H54 (cell line): ENCODE measurements at places on chromosomes 16 and 17.

DNA sequence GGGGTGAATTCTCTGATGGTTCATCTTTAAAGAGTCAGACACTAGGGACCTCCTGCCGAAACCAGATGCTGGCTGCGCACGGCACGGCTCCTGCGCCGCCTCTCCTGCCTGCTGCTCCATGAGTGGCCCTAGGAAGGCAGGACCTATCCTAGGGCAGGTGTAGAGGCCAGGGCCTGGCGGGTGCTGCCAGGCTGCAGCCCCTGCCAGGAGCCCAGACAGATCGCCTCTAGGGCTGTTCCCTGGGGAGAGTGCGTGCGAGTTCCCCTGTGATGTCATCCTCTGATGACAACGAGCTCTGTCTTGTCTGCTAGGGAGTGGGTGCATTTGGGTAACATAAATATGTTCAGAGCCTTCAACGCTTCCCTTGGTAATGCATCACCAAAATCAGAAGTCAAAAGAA is 23.9 kb downstream of the SLC38A10 start:
- no peak for DNase-seq

GRCh38 chr17:65360961-65361552 is 200.4 kb downstream of the AXIN2 start:
- DNase-seq, result no peak

- DNase-seq, result no peak
Measured at GRCh38 chr16:23871924-23872323, 36.1 kb downstream of the PRKCB start.

DNA sequence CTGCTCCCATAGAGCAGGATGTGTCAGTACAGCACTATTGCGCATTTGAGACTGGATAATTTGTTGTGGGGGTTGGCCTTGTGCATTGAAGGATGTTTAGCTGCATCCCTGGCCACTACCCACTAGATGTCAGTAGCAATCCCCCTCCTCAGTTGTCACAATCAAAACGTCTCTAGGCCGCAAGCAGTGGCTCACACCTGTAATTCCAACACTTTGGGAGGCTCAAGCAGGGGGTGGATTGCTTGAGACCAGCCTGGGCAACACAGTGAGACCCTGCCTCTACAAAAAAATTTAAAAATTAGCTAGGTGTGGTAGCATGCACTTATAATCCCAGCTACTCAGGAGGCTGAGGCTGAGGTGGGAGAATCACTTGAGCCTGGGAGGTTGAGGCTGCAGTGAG is 48.4 kb downstream of the CENPV start:
- no peak for DNase-seq

GRCh38 chr17:628089-628941 is 86.3 kb downstream of the VPS53 start:
- DNase-seq, result no peak

GRCh38 chr16:88754109-88754911 is 30.7 kb downstream of the PIEZO1 start:
- no peak for DNase-seq

GRCh38 chr17:29248845-29249244 is 2.2 kb downstream of the CRYBA1 start:
- no peak for DNase-seq

DNA sequence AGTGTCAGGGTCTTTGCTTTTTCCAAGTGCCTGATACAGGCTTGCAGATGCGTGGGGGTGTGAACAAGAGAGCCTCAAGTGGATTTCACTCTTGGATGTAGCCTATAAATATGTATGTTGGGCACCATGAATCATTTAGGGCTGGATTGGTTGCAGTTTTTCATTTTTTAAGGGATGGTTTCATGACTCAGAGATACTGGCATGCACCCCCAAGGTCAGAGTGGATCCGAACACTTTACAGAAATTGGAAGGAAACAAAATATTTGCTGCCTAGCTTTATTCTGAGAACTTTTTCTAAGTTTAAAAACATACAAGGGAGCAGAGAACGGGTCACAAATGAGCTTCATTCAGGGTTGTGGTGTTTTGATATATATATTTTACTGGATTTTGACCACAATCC is 436.8 kb upstream of the ERCC4 start:
- DNase-seq, result no peak

DNA sequence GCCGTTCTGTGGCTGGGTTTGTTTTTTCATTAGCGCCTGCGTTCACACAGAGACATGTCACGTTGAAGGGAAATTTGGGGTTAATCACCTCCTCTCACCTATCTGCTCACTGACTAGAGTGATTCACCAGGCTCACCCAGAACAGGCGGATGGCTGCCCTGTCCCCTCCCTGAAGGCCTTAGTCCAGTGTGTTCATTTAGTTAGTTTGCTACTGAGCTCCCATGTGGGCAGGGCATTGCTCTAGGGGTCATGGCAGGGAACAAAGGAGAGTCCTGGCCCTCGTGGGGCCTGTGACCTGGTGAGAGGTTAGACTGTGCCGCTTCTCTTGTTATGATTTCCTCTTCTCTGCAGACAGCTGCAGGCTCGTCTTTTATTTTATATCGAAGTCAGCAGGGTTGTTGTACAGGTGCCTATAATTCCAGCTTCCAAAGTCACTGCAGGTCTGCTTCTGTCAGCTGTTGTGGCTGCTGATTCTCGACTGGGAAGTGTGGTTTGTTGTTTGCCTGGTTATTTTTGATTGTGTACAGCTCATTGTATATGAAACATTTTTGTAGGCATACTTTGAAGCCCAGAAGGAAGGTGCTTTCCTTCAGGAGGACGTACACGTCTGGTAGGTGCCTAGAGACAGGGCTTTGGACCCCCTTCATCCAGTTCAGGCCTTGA is 73.4 kb upstream of the GSE1 start:
- no peak for DNase-seq

DNA sequence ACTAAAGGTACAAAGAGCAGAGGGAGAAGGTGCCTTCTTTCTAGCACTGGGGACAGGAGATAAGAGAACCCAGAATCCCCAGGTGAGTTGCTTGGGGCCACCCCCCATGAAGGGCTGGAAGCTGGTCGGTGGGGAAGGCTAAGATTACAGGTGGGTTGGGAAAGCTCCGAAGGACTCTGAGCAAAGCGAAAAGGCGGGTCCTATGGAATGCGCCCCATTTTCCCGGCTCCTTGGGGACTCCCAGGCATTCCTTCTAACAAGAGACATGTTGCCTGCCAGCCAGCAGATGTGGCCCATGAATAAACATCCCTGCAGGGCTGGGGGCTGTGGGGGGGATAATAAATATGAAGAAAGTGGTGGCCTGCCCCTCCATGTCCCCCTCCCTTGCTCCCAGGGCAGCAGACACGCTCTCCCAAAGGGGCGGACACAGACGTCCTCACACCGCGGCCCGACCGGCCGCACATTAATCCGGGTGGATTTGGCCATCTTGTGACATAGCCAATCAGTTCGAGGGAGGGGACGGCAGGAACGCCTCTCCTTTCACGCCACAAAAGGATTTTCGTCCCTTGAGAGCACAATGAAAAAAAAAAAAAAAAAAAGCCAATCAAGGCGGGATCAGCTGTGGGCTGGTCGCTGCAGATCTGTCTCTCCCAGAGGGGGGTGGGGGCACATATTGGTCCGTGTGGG is 98.5 kb downstream of the SOX9 start:
- no peak for DNase-seq

- DNase-seq, result no peak
Measured at GRCh38 chr16:55703003-55704001, 47.5 kb downstream of the SLC6A2 start.

- DNase-seq, result no peak
Measured at GRCh38 chr17:26775219-26775822, 518.6 kb upstream of the WSB1 start.

DNA sequence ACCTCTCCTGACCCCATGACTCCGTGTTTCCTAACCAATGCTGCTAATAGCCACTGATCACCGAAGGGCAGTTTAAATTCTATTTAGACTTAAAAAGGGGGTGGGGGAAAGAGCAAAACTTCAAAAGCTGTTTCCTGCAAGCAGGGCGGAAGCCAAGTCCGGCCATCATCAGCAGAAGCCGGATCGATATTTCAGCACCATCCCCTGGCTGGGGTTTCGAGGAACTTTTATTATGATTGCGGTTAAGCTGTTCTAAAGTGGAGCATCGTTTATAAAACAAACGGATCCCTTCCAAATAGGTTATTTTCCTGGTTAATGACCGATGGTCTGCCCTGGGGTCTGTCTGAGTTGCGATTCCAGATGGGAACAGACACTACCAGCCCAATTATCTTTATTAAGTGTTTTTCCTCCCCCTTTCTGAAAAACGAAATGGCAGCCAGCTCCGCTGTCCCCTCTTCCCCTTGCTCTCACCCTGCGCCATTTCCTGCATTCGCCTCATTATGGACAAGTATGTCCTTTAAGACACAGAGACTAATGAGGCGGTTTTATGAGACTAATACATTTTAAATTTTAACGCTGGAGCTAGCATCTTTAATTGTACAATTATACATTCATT is 76.1 kb upstream of the IRX3 start:
- DNase-seq, result no peak

GRCh38 chr17:51091635-51092034 is 29.0 kb downstream of the SPAG9 start:
- no peak for DNase-seq

- no peak for DNase-seq
Measured at GRCh38 chr17:27453471-27453870, 2.8 kb upstream of the KSR1 start.

GRCh38 chr16:66503030-66503429 is 46.9 kb downstream of the TK2 start:
- no peak for DNase-seq

DNA sequence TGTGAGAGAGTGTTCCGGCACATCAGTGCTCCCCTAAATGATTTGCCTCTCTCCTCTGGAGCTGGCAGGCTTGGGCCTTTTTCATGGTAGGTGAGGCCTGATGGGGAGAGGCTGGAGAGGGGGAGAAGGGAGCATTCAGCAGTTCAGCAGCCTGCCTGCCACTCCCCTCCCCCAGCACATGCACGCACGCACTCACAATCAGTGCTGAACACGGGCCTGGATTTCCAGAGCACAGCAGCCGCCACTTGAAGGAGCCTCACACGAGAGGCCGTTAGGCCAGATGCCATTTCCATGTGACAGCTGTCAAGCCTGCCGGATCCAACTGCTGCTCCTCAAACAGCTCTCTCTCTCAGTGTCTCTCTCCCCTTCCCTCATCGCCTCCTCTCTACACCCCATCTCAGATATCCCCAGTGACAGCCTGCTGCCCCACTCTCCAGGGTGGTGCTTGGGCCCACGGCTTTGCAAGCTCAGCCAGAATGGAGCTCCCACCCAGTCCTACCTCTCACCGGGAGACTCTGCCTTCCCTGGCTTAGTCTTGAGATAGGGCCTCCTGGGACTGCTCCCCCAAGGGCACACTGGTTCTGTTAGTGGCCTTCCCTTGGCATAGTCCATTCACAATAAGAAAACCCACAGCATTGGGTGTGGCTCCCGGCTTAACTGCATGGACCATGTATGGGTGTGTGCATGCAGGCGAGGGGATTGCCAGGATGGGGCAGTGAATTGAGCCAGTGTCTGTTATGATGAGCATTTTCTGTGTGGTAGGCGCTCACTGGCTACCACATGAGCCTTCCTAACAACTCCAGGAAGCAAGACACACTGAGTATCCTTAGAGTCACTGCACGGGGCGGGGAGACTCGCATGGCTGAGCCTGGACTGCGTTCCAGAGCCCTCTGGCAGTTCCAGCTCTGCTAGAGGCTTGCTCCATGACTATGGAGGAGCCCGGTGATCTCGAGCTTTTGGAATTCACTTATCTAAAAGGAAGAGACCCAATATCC is 226.2 kb downstream of the CCDC182 start:
- peak; percentile 47 for DNase-seq

DNA sequence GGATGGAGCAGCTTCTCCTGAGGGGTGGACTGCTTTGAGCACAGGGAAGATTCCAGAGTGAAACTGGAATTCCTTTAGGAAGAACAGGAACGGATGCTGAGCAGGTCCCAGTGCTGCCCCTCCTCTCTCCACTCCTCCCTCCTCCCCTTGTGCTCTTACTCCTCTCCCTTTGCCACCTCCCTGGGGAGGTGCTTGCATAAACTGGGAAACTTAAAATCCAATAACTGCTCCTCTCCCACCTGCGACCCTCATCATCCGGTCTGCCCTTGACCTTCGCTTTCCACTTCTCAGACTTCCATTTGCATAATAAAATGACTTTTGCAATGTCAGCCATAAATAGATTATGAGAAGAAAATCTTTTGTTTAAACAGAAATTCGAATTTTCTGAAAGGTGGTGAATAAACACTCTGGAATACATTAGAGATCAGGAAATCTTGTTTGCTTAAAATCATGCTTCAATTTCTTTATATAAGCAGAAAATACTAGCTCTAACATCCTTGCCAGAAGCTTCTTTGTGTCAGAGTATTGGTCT is 23.7 kb downstream of the HSBP1 start:
- no peak for DNase-seq

DNA sequence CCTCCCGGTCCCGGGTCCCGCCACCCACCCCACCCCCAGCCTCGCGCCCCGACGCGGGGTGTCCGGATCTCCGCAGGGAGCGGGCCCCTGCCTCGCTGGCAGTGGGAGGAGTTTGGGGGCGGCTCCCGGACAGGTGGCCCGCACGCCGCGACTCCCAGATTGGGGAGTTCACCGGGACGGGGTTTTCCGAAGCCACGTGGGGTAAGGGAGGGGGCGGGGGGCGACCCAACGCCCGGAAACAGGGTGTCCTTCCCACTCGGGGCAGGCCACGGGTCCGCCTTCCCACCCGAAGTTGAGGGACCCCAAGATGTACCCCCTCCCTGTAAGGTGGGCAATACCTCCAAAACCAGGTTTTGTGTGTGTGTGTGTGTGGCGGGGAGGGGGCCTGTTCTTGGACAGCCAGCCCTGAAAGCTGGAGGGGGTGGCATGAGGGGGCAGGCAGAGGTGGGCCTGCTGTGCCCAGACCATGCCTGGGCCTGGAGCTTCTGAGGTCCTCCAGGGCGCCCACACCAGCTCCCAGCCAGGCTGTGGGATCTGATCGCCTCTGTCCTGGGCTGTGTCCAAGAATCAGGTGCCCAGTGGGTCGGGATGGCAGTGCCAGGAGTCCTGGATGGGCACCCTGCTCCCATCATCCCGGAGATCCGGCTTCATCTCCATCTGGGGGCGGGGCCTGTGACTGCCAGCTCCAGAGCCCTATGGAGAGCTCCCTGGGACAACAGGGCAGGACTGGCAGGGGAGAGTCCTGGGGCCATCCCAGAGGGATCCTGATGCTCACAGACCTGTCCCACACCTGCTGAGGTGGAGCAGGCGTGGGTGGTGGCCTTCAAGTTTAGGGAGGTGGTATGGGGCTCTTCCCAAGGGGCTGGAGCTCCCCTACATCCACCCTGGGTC is 767 bp downstream of the SYNGR2 start:
- DNase-seq, result peak; percentile 91

DNA sequence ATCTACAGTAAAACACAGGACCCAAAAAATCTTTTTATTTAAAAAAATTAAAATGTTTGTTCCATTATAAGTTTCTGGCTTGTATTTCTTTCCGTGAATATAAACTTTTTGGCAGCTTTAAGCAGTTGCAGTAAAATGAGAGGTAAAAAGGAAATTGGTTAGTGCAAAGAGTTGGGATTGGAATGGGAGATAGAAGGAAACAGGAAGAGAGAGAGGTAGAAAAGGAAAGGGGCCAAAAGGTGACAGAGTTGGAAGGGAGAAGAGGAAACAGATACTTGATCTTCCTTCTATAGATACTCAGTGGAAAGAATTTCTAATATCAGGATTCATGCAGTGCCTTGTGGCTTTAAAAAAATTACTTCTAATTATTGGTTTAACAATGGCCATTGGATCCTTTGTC is 63.5 kb downstream of the NQO1 start:
- no peak for DNase-seq

GRCh38 chr16:56295739-56296527 is 104.6 kb downstream of the GNAO1 start:
- no peak for DNase-seq
